ENCODE measurements at places on chromosomes 5 and 9.

DNA sequence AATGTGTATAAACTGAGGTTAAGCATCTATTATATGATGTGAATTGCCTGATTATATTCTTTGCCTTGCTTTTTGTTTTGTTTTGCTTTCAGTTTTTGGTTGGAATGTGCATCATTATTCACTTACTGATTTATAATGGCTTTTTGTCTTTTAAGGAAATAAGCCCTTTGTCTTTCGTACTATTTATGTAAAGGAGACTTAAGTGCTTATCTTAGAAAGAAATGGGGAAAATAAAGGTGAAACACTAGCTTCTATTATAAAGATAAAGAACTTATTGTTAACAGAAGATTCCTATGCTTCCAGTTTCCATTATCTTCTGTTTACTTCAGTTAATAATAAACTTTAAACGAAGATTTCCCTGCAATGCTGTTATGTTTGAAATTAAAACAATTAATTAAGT, 23.3 kb downstream of the COX7C start:
- no peak for DNase-seq

GRCh38 chr9:33106827-33107621, 30.6 kb upstream of the SMU1 start:
- DNase-seq, result no peak

DNA sequence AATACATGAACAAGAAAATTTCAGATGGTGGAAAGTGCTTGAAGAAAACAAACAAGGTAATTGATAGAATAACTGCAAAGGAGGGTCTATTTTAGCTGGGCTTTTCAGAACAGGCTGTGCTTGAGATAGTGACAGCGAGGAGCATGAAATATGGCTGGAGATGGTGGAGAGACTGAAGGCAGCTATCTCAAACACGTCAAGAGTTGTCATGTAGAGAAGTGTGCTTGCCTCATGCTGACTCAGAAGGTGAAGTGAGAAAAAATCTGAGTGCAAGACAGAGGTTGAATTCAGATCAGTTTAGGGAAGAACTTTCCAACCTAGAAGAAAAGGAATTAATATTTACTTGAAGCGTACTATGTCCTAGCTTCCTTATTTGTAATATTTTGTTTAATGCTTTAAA, 115.5 kb upstream of the RANBP3L start:
- DNase-seq, result no peak

GRCh38 chr5:151577566-151577965, 13.6 kb downstream of the FAT2 start:
- DNase-seq, result no peak

DNA sequence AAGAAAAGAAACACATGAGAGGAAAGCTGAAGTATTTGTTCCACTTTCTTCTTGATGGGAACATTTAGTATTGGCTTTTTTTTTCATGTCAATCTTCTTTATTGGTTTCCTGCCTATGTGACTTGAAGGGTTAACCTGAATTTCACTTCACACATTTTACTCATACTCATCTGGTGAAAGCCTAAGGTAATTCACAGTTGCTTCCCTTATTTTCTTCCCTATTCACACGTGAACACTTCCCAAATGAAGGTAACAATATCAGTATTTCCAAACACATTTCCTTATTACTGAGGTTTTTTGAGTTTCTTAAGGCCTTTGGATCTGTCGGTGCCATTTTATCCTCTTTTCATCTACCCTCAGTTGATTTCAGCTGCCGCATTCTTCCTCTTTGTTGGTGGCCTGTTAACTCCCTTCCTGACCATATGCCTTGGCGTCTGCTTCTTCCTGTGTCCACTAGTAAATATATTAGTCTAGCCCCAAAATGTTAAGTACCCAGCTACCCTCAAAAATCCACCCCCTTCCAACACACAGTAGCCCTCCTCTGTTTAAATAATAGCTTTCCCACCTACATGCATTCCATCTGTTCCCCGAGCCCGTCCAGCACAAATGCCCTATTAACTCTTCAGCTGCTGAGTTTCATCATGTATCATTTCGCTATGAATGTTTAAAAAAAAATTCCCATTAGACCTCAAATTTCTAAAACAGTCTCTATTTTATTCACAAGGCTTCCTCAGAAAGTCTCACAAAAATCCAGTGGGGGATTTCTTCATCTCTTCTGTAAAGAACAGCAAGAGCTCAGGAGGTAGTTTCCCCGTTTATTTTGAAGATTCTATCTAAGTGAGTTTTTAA, 97.3 kb downstream of the USP20 start:
- DNase-seq, result no peak

GRCh38 chr5:169173372-169173771, 127.6 kb downstream of the SLIT3 start:
- DNase-seq, result no peak

DNA sequence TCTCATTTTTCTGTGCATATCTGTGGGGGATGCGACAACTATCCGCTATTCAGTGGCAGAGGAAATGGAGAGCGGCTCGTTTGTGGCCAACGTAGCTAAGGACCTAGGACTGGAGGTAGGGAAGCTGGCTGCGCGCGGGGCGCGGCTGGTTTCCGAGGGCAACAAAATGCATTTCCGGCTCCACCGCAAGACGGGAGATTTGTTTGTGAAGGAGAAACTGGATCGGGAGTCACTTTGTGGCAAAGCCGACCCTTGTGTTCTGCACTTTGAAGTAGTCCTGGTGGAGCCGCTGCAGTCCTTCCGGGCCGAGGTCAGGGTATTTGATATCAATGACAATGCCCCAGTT, 320 bp downstream of the PCDHB1 start:
- no peak for DNase-seq

DNA sequence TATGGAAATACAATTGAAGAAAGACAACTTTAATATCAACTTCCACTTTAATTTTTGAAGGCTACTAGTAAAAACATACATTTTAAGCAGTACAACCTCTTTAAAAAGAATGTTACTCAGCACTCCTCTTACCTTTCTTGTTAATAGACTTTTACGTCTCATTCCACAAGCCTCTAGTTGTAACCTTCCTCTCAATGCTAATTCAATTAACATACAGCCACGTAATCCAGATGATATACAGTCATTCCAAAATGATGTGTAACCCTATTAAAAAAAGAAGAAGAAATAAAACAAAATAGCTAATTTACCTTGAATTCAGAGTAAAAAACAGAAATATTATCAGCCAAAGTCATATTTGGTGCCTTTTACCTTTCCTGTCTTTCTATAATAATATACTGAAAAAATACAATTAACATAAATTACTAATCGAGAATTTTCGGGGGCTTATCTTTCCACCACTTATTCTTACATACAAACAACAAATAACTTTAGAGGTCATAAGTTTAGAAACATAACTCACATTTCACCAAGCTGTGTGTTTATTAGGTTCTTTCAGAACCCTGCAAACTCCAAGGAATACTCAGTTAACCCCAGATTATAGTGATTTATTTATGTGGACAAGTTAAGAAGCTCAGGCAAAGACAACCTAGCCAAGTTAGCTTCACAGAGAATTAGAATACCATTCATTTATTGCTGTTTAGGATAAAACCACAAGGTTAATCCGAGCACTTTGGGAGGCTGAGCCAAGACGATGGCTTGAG, 30.3 kb downstream of the GOLPH3 start:
- no peak for DNase-seq

DNA sequence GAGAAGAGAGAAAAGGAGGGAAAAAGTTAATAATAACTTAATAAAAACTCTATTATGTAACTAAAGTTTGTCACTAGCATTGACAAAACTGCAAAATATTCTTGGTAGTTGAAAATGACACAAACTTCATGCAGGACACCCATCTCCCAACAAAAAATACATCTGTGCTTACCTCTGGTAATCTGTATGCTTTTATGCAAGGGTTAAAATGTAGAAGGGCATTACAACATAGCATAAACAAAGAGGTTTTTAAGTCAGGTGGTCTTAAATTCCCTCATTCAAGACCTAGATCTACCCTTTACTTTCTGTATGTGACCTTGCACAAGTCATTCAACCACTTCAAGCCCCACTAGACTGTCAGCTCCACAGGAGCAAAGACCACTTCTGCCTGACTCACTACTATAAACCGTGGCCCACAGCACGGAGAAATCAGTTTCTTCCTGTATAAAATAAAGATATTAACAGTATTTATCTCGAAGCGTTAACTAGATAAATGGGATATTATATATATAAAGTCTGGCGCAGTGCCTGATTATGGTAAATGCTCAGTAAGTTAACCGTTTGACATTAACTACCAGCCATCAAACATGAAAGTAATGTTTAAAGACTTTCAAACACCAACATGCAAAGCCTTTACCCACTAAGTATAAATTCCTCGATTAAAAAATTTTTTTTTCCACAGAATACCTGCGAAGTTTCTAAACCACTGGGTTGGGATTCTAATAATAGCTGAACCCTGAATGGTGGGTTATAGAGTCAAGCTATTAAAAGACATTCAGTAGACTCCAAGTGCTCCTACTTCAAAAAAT, 2.0 kb downstream of the FBXL17 start:
- DNase-seq, result no peak
